ENCODE measurements at places on chromosomes 3 and 15. TPM values are rescaled to one million over a fixed set of nuclear protein-coding genes. Genes with fewer than 3 reads are reported as not detected.

The CTXN2 gene
- polyA plus RNA-seq: not detected

The ENTPD3 gene
- 1.6 TPM for polyA plus RNA-seq

The SPATA12 gene
- polyA plus RNA-seq: not detected

The CA12 gene
- 1.5 TPM for polyA plus RNA-seq

The ALDH1A2 gene
- polyA plus RNA-seq: 4.7 TPM

The EMC7 gene
- 93.1 TPM for polyA plus RNA-seq

The SPESP1 gene
- 2.5 TPM for polyA plus RNA-seq

The SHQ1 gene
- 8.4 TPM for polyA plus RNA-seq

The UBR1 gene
- polyA plus RNA-seq: 5.3 TPM

The GABRB3 gene
- polyA plus RNA-seq: 2.1 TPM

The COL6A5 gene
- polyA plus RNA-seq: not detected

The STRIT1 gene
- not detected for polyA plus RNA-seq

The LRRC31 gene
- not detected for polyA plus RNA-seq

The CFAP100 gene
- not detected for polyA plus RNA-seq

The TICRR gene
- polyA plus RNA-seq: 0.05 TPM

The PLA2G4B gene
- polyA plus RNA-seq: 6.3 TPM

The SERINC4 gene
- polyA plus RNA-seq: 0.79 TPM

The ZNF502 gene
- polyA plus RNA-seq: 1.9 TPM

The DGKG gene
- 0.39 TPM for polyA plus RNA-seq

The PLSCR5 gene
- polyA plus RNA-seq: not detected

The BOC gene
- 32.3 TPM for polyA plus RNA-seq

The FGF7 gene
- polyA plus RNA-seq: 117 TPM

The FANCI gene
- 1.6 TPM for polyA plus RNA-seq

The LYZL4 gene
- not detected for polyA plus RNA-seq

The PP2D1 gene
- polyA plus RNA-seq: not detected

The ST8SIA2 gene
- not detected for polyA plus RNA-seq

The IQCH gene
- polyA plus RNA-seq: 0.45 TPM

The HRG gene
- not detected for polyA plus RNA-seq

The GOLGA6L10 gene
- 0.83 TPM for polyA plus RNA-seq

The GP9 gene
- not detected for polyA plus RNA-seq

The RLBP1 gene
- polyA plus RNA-seq: not detected

The CPLX3 gene
- not detected for polyA plus RNA-seq

The SEMA5B gene
- polyA plus RNA-seq: 1.5 TPM

The ROBO1 gene
- 1.8 TPM for polyA plus RNA-seq

The TRPM1 gene
- polyA plus RNA-seq: 1.5 TPM

The CCR3 gene
- 0.04 TPM for polyA plus RNA-seq

The RTP4 gene
- 1.1 TPM for polyA plus RNA-seq

The ITGA11 gene
- polyA plus RNA-seq: 0.56 TPM
